Bronchial epithelial cell (primary cell): ENCODE measurements at places on chromosomes 5 and 9. TPM values are rescaled to one million over a fixed set of nuclear protein-coding genes. Genes with fewer than 3 reads are reported as not detected.

The PCA3 gene
- total RNA-seq, result not detected in 2 replicates

The PSMB7 gene
- total RNA-seq, result 275 and 335 TPM in 2 replicates

The BTNL8 gene
- not detected in 2 replicates for total RNA-seq

The PCDHB13 gene
- 0.26 TPM in 1 of 2 replicates, not detected in the other for total RNA-seq

The CCDC187 gene
- total RNA-seq, result not detected in 2 replicates
